GM12891 (cell line): ENCODE measurements at places on chromosomes 11 and 22.

DNA sequence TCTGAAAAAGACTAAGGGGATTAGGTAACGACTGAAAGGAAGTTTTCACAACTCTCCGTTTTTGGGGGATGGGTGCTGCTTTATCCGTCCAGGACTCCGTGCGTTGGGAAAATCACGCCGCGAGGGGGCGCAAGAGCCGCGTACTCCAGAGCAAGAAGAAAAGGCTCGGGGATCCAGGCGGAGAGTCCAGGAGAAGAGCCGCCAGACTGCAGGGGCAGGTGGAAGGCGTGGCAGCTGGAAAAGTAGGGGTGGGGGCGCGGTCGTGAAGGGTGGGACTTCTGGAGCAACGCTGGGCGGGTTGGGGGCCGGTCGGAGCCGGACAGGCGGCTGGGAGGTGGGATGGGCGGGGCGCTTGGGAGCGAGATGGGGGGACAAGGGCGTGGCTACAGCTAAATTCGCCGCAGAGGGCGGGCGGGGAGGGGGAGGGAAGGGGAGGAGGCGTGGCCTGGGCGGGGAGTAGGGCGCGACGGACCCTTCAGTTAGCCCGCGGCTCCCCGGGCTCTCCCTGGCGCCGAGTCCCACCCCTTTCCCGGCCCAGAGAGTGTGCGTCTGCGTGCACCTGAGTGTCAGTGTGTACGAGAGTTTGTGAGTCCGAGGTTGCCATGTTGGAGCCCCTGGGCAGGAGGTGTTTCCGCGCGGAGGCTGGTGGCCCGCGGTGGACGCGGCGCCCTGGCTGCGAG lies 613 bp upstream of the ARHGEF17 start:
- peak; percentile 91 for DNase-seq

DNA sequence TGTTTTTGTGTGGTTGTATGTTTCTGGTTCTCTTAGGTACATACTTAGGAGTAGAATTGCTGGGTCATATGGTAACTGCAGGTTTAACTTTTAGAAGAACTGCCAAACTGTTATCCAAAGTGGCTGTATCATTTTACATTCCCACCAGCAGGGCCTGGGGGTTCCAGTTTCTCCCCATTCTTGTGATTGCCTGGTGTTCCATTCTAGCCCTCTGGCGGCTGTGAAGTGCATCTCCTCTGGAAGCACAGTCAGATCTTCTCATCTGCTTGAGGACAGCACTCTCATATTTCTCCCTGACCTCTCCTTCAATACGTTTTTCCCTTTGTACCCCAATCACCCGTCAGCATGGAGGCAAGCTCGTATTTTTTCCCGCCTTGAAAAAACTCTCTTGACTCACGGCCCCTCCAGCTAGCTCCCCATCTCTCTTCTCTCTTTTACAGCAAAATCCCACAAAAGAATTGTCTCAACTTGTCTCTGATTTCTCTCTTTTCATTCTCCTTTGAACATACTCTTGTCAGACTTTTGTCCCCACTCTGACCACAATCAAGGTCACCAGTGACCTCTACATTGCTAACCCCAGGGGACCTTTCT lies 56.8 kb upstream of the THY1 start:
- DNase-seq = no peak

- no peak for DNase-seq
These were observed 85.3 kb downstream of the CLPB start for GRCh38 chr11:72349053-72349452.

DNA sequence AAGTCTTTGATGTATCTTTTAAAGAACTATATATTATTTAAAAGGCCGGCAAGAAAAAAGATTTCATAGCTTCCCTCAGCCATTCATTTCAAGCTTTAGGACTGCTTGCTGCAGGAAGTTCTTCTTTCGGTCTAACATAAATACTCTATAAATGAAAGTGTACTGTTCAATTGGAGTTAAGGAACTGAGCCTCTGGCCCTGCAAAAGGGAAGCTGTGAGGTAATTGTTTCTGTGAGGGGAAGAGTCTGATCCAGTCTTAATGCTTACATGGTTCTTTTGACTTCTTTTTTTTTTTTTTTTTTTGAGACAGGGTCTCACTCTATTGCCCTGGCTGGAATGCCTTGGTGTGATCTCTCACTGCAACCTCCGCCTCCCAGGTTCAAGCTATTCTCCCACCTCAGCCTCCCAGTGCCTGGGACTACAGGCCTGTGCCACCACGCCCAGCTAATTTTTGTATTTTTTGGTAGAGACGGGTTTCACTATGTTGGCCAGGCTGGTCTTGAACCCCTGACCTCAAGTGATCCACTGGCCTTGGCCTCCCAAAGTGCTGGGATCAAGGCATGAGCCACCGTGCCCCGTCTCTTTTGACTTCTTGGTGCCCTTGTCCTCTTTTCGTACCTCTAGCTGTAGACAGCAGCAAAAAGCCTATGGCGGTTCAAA lies 4.7 kb upstream of the TRIM29 start:
- no peak for DNase-seq

DNA sequence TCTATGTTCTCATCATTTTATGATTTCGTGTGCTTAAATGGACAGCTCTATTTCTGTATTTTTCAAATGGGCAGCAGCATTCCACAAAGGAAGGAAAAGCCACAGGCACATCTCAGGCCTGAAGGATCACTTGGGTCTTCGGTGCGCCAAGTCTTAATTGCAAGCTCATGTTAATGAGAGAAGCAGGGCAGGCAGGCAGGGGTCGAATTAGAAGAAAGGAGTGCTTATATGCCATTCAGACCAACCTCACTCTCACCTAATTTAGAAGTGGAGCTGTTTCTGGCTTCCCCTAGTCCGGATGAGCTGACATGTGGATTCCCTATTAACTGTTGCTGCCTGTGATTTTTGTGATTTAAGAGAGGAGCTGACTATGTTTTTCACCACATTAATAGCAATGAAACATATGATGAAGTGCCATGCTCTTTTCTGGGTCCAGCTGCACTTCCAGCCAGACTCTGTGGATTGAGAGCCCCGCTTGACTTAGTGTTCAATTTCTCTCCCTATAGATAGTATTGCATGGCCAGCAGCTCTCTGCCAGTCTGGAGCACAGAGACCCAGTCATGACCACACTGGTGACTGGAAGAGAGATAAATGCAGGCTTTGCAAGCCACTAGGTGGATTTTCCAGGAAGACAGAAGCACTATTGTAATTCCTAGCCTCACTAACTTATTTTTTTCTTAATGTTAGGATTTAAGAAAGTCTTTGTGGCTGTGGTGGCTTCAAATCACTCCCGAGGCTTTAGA lies 373.9 kb upstream of the FAT3 start:
- no peak for DNase-seq
